ENCODE measurements at places on chromosomes 12 and 14. TPM values are rescaled to one million over a fixed set of nuclear protein-coding genes. Genes with fewer than 3 reads are reported as not detected.

- H3K4me3 ChIP-seq = no peak overlapping the region
- no peaks in the 10 kb centered on the region for H3K4me1 ChIP-seq
- H3K27me3 ChIP-seq = no peaks in the 10 kb centered on the region
- DNase-seq = no peak
- H3K27ac ChIP-seq = no peak overlapping the region
Measured at GRCh38 chr12:127588249-127588648, 678.7 kb upstream of the TMEM132C start.

CAPRIN2 gene
- total RNA-seq = 17.5 TPM

GRCh38 chr14:74703043-74703442 is 9.8 kb downstream of the AREL1 start:
- H3K27me3 ChIP-seq = no peaks in the 10 kb centered on the region
- no peak overlapping the region for H3K4me3 ChIP-seq
- DNase-seq = no peak
- H3K36me3 ChIP-seq = peaks cover 38% of the 10 kb centered on the region
- no peak overlapping the region for H3K27ac ChIP-seq

DNA sequence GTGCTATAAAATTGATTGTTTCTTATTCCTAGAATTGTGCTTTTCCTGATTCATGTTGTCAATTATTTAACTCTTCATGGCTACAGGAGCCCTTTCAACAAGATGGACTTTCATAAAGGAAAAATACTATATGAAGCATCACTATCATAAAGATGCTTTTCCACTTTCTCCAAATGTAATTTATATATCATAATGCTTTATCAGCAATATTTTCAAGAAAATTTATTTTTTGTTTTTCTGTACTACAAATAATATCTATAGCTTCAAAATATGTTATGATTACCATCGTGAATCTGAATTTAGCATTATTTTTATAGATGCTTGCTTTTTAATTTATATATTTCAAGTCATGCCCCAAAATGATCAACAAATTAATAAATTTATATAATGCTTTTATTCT is 873.5 kb upstream of the LRFN5 start:
- H3K27ac ChIP-seq = no peak overlapping the region
- no peak overlapping the region for H3K4me3 ChIP-seq
- H3K27me3 ChIP-seq = no peaks in the 10 kb centered on the region
- DNase-seq = no peak

DNA sequence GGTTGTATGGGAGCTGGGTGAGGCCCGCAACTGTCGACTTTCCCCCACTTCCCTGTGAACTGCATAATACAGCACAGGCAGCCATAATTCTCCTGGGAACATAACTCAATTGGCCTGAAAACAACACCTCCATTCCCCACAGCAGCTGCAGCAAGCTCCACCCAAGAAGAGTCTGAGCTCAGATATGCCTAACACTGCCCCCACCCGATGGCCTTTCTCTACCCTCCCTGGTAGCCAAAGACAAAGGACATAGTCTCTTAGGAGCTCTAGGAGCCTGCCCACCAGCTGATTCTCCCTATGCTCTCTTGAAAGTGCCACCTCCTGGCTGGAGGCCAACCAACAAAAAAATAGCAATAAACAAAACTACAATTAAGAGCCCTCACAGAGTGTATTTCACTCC is 542.7 kb upstream of the LMO3 start:
- H3K4me1 ChIP-seq = no peaks in the 10 kb centered on the region
- H3K4me3 ChIP-seq = no peak overlapping the region
- H3K36me3 ChIP-seq = no peaks in the 10 kb centered on the region
- no peaks in the 10 kb centered on the region for H3K27me3 ChIP-seq
- H3K27ac ChIP-seq = no peak overlapping the region

PRKD1 gene
- total RNA-seq = 5.1 TPM

DNA sequence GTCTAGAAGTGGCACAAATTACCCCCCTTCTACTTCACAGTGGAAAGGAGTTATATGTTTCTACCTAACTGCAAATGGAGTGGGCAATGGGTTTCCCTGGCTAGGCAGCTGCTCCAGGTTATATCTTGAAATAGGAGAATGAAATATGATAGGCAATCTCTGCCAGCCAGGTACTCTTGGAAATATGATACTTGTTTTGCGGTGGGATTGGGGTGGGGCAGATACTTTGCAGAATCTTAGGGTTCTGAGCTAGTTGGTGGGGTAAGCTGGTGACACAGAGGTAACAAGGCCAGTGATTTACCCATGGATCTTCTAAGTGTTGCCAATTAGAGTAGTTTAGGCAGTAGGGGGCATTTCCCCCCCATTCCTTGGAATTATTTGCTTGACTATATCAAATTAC is 140.1 kb downstream of the ATP23 start:
- peaks cover 5% of the 10 kb centered on the region for H3K27me3 ChIP-seq
- H3K27ac ChIP-seq = no peak overlapping the region

GRCh38 chr12:93813186-93813585 is 136.0 kb downstream of the CRADD start:
- peaks cover 3% of the 10 kb centered on the region for H3K36me3 ChIP-seq
- H3K27me3 ChIP-seq = no peaks in the 10 kb centered on the region
- H3K4me1 ChIP-seq = peaks cover 3% of the 10 kb centered on the region
- H3K27ac ChIP-seq = no peak overlapping the region

DNA sequence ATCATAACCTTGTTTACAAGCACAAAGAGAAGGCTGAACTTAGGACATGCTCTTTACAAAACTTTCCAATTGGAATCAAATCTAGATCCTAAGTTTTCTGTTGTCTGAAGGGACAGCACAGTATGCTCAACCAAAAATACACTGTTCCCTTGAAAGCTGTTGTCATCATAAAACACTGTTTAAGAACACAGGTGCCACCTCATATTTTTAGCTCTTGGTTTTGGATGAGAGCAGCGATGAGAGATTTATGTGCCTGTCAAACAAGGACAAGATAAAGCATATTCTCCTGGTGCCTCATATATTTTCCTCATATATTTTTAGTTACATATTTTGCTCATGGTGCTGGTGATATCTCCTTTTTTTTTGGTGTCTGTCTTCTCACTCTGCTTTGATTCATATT is 788.4 kb downstream of the AACS start:
- H3K36me3 ChIP-seq = no peaks in the 10 kb centered on the region
- no peaks in the 10 kb centered on the region for H3K27me3 ChIP-seq
- H3K4me1 ChIP-seq = no peaks in the 10 kb centered on the region
- no peak for DNase-seq
- H3K4me3 ChIP-seq = no peak overlapping the region
- no peak overlapping the region for H3K27ac ChIP-seq

- no peak overlapping the region for H3K4me3 ChIP-seq
- H3K4me1 ChIP-seq = peaks cover 11% of the 10 kb centered on the region
- H3K36me3 ChIP-seq = no peaks in the 10 kb centered on the region
- H3K27me3 ChIP-seq = peaks cover 42% of the 10 kb centered on the region
- H3K27ac ChIP-seq = no peak overlapping the region
- no peak for DNase-seq
Measured at GRCh38 chr12:51836827-51837173, 11.7 kb downstream of the FIGNL2 start.

LBHD2 gene
- total RNA-seq = not detected

DNA sequence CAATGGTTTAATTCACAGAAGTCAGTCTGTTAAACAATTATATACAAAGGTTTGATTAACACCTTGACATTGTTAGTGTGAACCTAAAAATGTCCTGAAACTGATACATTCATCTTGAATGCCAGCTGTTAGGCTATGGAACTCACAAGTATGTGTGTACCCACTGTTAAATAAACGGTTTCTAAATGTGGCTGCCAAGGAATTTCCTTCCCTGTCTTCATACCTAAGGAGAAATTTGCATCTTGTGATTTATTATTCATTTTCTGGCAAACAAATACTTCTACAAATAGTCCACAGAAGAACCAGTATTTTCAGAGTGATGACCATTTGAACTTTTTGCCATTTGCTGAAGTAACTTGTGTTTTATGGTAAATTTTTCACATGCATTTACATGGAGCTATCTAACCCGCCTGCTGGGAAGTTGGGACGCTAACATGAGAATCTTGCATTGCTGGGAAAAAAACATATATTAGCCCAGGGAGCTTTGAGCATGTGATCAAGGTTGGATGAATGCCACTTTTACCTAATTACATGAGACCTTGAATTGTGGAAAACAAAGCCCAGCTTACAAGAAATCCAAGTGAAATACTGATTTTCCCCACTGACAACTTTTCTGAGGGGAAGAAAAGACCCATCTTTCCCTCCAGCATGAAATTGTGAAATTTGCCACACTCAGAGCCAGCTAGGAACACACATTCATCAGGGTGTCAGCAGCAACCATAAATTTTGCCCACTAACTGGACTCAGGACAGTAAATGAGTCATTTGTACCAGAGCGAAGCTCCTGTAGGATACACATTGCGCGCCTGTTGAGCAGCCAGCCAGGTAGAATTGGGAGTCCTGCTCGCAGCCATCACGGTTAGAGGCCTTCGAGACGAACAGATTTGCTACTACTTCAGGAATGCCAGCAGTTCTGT is 118.0 kb downstream of the KICS2 start:
- H3K4me1 ChIP-seq = no peaks in the 10 kb centered on the region
- H3K4me3 ChIP-seq = no peak overlapping the region
- H3K27me3 ChIP-seq = peaks cover 5% of the 10 kb centered on the region
- no peaks in the 10 kb centered on the region for H3K36me3 ChIP-seq

MUCL1 gene
- not detected for total RNA-seq

DNA sequence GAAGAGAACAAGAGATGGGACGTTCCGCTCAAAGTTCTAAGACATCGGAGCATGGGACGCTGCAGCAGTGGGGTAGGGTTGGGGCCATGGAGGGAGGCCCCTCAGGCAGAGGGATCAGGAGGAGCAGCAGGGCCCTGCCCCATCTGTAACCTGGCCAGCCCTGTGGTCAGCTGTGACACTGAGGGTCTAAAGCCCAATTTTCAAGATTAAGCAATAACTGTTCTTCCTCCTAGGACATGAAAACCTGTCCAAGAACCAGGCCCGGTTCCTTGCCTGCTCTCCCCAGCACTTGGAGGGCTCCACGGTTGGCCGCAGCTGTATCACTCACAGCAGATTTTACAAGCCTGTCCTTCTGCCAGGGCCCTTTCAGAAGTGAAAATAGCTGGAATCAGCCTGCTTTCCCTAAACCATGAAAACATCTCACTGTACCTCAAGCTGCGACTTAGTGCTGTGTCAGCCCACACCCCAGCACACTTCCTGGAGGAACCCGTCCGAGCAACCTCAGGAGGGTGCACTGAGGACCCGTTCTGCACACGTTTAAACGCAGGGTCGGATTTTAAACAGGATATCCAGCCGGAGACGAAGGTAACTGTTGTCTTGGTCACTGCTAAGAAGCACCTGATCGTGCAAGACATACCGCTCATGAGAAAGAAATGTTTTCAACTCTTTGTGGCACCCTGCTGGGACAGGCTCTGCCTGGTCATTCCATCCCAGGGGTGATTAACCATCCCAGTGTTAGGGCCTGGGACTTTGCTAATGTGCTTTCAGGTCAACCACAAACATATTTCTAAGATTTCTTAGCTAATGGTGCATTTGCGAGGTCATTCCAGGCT is 201.9 kb upstream of the DIO3 start:
- H3K4me3 ChIP-seq = no peak overlapping the region
- H3K4me1 ChIP-seq = peaks cover 50% of the 10 kb centered on the region
- H3K27me3 ChIP-seq = peaks cover 17% of the 10 kb centered on the region
- DNase-seq = no peak
- no peaks in the 10 kb centered on the region for H3K36me3 ChIP-seq

DNA sequence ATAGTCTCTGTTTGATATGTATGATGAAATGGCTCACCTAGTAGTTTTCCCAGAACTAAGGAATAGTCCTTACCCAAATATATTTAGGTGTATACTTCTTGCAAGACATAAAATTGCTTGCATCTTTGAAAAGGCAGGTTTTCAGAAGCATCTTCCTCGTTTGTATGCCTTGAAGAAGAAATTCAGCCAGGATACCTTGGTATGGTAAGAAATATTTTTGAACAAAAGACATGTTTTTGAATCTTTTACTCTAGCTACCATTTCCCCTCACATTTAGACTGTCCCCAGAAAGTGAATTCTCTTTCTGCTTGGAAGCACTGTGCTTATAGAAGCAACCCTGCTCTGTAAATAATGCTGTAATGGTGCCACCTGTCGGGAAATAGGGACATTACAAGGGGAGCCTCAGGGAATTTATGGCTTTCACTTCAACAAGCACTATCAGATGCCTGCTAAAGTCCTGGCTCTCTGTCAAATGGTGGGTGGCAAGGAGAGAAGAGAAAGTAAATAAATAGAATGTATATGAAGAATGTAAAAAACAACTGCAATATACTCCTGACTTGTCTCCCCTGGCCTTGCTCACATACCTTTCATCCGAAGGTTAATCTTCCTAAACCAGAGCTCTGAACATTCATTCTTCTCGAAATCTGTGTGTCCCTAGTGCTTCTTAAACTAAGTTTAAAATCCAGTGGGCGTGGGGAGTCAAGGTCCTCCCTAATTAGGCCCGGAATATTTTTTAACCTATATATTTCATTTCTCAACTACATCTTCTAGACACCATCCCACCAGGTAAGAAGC is 6.1 kb downstream of the CCDC184 start:
- peaks cover 17% of the 10 kb centered on the region for H3K4me1 ChIP-seq
- peak; percentile 38 for DNase-seq
- H3K36me3 ChIP-seq = no peaks in the 10 kb centered on the region
- H3K27me3 ChIP-seq = peaks cover 23% of the 10 kb centered on the region
- no peak overlapping the region for H3K27ac ChIP-seq
- H3K4me3 ChIP-seq = no peak overlapping the region

GRCh38 chr12:104750061-104750460 is 208.0 kb downstream of the SLC41A2 start:
- no peaks in the 10 kb centered on the region for H3K36me3 ChIP-seq
- no peak for DNase-seq
- no peak overlapping the region for H3K4me3 ChIP-seq
- peaks cover 66% of the 10 kb centered on the region for H3K4me1 ChIP-seq
- peak overlapping the region; percentile 50 for H3K27ac ChIP-seq
